ENCODE measurements at places on chromosomes 1 and 21. TPM values are rescaled to one million over a fixed set of nuclear protein-coding genes. Genes with fewer than 3 reads are reported as not detected.

Gene FCRL5
- total RNA-seq: not detected

Gene LCE1E
- total RNA-seq: 5.5 TPM

Gene ABCA4
- 2.8 TPM for total RNA-seq

Gene TBX15
- total RNA-seq: 3.3 TPM

Gene WNT4
- total RNA-seq: 26.8 TPM

Gene LCE2C
- 66.5 TPM for total RNA-seq
